NCI-H1105 (cell line): ENCODE measurements at places on chromosomes 16 and 17.

GRCh38 chr16:27408012-27408601 lies 6.1 kb downstream of the IL21R start:
- DNase-seq, result no peak

GRCh38 chr17:73302189-73302588 lies 9.6 kb downstream of the CDC42EP4 start:
- DNase-seq, result no peak

GRCh38 chr17:67435122-67435521 lies 58.0 kb downstream of the PITPNC1 start:
- no peak for DNase-seq

- no peak for DNase-seq
Observed at GRCh38 chr16:48537275-48537674, 72.7 kb downstream of the N4BP1 start.

DNA sequence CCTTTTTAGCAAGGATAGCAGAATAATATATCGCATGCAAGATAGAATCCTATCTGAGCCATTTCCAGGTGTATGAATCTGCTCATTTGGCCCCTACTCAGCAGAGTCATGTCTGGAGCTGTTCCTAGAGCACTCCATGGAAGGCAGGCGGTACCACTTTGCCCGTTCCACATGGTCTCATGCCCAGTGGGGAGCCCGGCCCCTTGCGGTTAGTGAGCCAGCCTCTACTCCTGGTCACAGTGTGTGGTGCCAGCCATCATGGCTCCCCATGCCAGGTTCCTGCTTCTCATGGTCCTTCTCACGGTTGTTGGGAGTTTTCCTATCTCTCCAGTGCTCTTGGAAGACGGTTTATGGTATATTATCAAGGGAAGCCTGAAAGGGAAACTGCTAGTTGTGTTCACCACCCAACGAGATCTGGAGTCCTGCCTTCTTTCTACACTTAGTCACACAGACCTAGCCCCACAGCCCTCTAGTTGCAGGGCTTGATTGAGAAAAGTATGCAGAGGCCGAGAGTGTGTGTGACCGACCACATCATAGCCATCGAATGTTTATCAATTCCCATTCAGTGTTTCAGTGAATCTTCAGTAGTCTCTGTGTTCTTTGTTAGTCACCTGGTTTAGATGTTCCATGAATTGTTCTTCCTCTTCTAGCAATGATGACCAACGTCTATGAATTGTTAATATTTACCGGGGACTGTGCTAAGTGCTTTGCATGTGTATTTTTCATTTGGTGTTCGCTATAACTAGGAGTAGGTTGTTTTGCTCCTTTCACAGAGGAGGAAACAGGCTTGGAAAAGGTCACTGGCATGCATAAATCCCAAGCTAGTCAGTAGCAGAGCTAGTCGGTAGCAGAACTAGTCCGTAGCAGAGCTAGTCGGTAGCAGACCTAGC lies 9.6 kb downstream of the JPT2 start:
- no peak for DNase-seq

DNA sequence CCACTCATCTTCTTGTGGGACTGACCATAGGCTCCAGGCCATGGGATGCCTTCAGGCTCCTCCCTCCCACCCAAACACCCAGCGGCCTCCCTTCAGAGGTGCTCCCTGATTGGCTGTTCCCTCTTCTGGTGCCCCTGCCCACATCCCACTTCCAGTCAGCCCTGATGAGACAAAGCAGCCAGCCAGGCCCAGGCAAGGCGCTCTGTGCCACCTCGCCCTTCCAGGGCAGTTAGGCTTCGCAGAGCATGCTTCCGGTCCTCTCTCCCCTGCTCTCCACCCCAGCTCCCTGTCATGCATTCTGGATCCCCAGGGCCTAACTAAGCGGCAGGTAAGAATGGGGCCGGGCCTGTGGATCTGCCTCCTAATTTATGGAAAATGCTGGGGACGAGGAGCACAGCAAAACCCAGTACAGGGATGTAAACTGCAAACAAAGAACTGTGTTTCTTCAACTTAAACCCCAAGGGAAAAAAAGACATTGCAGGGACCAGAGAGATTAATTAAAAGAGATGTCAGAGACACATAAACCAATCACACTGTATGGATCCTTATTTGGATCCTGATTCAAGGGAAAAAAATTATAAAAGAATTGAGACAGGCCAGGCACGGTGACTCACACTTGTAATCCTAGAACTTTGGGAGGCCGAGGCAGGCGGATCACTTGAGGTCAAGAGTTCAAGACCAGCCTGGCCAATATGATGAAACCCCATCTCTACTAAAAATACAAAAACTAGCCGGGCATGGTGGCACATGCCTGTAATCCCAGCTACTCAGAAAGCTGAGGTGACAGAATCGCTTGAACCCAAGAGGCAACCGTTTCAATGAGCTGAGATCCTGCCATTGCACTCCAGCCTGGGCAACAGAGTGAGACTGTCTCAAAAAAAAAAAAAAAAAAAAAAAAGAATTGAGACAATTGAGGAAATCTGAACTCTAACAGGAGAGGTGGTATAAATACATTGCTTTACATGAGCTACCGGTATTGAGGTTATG lies 26.0 kb downstream of the ZDHHC7 start:
- no peak for DNase-seq

- no peak for DNase-seq
Observed at GRCh38 chr16:87463722-87464690, 28.8 kb downstream of the ZCCHC14 start.

DNA sequence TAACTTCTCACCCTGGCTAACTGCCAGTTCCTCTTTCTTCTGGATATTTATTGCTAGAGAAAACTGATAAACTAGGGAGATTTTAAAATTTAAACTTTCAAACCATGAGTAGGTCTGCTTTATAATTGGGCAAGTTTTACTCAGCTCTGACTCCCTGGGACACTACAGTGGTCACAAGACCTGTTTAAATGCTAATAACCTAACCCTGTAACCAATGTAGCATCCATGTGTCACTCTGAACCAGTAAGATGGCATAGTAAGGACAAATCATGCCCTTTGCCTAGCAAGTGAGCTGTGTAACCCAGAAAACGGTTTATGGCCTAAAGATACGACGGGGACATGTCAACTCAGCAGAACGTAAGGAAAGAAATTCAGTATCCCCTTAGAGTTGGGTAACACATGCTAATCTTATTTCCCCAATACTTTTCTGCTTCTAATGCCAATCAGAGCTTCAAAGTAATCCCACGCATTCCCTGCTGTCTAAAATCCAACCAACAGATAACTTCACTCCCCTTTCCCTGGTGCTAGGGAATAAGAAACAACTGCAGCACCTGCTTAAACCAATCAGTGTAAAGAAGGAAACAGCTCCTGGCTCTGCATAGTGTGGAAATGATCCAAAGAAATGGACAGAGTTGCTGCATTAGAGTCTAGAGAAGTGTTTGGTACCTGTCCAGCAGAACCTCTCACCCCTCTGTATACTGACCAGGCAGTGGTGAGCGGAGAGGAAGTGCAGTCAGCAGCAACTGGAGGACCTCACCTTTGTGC lies 85.7 kb downstream of the NCOR1 start:
- DNase-seq, result no peak
